ENCODE measurements at places on chromosomes 2 and 18.

DNA sequence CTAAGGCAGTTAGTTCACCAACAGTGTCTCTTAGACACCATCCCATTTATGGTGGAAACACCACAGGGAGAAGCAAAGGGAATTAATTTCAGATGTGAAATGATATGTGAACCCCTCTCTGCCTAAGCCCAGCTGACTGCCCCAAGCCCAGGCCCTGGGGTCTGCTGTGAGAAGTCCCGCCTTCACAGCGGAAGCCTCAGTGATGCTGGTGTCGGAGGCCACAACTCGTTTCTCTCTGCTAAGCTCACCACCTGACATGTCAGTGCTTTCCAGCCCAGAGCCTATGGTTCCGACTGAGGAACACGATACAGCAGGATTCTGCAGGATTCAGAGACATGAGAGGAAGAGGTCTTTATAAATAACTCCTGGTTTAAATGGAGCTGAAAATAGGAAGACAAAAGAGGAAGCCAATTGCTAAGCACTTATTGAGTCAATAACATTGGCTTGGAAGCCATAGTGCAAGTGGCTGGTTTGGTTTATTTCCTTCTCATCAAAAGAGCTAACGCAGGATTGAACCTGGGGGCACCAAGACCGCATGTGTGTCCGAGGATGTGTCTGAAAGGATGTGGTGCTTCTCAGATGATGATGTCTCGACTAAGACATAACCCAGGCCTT, 21.9 kb upstream of the LOXHD1 start:
- DNase-seq = no peak

DNA sequence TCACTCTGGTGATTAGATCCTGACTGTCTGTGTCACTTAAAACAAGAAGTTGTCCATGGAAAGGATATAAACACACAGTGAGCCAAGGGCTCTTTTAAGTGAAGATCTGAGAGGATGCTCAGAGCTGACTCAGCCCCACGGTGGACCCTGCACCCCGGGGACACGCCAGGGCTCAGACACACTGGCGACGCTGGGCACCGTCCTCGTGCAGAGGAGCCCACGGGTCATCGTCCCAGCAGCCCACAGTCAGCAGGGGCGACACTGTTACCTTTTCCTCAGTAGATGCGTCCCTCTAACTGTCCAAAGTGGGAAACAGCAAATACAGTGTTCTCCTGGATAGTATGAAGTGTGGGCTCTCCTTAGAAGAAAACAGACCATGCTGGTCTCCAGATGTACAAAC, 225.6 kb downstream of the HDAC4 start:
- DNase-seq = no peak

DNA sequence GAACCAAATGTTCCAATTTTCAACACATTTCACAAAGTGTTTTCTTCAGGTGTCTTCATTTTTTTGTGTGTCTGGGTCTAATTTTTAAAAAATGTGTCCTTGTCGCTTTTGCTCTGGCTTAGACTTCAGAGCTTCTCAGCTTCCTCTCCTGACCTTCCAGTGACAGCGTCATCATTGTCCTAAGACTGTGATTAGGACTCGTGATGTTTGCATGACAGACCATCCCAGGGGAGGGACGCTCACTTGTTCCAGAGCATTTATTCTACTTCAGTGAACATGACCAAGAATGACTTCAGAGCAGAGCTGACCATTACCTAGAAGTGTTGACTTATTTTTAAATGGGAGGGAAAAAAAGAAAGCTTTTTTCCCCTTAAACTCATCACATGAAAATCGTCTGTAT, 591.9 kb downstream of the IRS1 start:
- DNase-seq = no peak

GRCh38 chr18:8174771-8175170, 434.5 kb upstream of the RAB12 start:
- DNase-seq = no peak

GRCh38 chr2:80496775-80497174, 192.2 kb upstream of the LRRTM1 start:
- DNase-seq = no peak

- no peak for DNase-seq
Measured at GRCh38 chr2:174722942-174723592, 41.2 kb downstream of the CHRNA1 start.

DNA sequence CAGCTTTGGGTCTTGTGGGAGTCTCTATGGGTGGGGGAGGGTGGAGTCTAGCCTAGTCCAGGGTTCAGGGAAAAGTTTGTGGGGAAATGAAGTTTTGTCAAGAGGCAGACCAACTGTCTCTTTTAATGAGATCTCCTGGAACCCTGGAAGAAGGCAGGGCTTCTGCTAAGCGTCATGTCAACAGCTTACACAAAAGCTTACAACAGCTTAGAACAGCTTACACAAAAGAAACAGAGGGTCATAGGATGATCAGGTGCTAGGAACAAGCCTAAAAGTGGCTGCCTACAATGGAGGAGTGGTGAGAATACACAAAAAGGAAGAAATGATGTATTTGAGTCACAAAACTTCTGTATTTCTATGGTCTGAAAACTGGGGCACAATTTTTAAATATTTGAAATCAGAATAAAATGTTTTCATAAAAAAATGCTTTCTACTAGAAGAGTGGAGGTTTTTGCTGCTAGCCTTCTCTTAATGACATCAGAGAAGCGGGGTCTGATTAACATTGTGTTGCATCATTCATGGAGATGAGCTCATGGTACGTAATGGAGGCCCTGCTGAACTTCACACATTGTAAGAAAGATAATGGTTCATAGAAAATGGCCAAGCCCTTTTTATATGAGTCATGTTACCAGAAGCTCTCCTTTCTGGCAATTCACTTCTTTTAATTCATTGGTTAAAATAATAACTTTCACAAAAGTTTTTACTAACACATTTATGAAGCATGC, 351.0 kb downstream of the PIK3C3 start:
- no peak for DNase-seq

DNA sequence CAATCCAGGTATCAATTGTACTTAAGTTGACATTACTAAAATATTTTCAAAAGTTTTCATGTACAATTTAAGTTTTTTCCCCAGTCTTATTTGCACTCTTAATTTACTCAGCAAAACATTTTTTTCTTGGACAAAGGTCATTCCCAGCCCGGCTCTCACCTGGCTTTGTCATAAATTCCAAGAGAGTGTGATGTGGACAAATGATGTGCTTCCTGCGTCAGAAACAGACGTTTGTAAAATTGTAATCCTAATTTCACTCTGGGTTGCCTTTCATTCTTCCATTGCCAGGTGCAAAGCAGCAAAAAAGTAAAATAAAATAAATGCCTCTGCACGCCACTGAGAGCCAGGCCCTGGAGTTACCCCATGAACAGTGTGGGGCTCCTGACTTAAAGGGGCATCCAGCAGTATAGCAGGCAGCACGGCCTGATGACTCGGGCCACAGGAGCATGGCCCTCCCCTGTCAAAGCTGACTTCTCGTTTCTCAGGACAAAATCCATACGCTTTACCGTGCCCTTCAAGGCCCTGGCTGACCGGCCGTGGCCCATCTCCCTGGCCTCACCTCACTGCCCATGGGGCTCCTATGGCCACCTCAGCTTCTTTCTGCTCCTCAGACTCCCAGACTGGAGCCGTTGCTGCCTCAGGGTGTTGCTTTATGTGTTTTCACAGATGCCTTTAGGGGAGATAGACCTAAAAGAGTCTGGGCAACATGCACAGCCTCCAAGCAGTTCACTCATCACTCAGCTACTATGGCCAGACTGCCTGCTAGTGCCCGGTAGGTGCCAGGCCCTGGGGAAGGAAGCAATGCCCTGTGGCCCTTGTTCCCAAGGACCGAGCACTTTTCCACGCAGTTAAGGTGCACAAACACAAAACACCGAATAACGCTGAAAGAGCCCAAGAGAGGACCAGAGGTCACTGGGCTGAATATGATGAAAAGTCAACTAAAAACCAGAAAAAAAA, 7.6 kb upstream of the TMEM185B start:
- DNase-seq = no peak

DNA sequence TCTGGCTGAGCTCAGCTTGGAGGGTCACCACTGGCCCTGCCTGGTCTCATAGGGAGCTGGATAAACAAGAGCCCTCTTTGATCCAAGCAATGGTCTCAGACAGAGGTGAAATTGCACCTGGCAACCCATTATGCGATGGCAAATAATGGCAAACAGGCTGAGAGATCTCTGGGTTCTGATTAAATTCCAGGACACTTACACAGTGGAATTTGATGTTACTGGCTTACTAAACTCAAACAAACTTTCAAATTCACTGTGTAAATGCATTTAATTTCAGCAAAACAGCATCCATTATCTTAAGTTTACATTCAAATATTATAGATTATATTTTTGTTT, 19.5 kb upstream of the STAT4 start:
- no peak for DNase-seq

GRCh38 chr2:110874453-110875383, 142.3 kb downstream of the ACOXL start:
- no peak for DNase-seq

DNA sequence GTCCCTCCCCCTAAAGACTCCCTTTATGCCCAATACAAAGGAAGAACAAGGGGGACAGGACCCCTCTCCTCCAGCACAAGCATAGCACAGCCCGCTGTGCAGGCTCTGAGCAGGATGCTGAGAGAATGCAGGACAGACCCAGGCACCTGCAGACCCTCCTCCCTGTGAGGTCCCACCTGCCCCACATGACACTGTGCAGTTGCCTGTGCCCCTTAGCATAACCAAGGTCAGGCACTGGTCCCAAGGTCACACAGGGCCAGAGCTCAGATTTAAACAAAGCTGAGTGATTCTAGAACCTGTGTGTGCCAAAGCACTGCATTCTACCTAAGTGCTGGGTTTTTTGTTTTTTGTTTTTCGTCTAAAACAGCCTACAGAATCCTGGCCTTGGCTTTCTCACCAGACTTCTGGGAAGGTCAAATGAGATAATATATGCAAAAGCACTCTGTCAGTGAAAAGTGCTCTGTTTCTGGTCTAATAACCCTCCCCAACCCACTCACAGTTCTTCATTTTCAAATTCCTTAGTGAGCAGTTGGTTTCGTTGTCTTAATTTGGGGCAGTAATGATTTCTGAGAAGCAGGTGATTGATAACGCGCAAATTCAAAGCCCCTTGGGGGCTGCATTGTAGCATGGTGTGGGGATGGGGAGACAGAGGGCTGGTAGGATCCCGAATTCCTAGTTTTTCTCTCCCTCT, 125.7 kb downstream of the KCTD1 start:
- no peak for DNase-seq

GRCh38 chr18:73431620-73432019, 563.8 kb upstream of the NETO1 start:
- no peak for DNase-seq

DNA sequence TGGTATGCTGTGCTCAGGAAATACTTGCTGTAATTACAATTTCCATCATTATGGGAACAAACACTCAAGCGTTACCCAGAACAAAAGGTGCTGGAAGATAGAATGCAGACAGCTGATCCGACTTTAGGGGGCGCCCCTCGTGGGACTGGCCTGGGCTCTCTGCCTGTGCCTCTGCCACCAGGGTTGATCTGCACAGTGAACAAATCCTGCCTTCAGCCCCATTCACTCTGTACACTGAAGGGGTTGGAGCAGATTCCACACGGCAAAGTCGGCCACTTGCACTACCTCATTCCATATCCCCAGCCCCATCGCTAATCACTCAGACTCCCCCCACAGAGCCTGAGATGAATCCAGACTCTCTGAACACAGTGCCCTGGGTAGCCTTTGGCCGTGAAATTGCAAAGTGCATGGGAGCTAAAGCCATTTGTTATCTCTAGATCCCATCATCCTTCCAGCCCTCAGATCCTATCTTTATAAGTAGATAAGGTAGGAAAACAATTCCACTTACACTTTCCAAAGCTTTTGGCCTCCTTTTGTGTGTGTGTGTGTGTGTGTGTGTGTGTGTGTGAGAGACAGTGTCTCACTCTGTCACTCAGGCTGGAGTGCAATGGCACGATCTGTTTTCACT, 69.3 kb downstream of the INPP5D start:
- DNase-seq = no peak
